ENCODE measurements at places on chromosomes 6 and 20.

GRCh38 chr6:7673063-7673536 lies 52.8 kb upstream of the BMP6 start:
- peak; percentile 46 for DNase-seq

DNA sequence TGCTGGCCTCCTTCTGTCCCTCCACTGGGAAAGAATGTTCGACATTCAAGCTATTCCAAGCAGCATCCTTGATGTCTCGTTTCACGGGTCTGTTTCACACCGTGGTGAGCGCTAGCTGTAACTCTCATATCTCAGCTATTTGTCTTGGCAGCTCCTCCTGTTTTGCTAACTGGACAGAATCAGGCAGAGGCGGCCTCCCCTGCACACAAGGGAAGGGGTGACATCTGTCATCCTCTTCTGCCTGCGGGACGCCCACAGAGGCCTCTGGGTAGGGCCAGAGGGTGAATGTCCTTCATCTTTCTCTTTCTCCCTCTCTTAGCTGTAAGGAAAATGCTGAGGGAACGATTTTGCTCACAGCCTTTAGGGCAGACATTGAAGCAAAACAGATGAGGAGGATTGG lies 232.8 kb upstream of the GMDS start:
- peak; percentile 42 for DNase-seq

DNA sequence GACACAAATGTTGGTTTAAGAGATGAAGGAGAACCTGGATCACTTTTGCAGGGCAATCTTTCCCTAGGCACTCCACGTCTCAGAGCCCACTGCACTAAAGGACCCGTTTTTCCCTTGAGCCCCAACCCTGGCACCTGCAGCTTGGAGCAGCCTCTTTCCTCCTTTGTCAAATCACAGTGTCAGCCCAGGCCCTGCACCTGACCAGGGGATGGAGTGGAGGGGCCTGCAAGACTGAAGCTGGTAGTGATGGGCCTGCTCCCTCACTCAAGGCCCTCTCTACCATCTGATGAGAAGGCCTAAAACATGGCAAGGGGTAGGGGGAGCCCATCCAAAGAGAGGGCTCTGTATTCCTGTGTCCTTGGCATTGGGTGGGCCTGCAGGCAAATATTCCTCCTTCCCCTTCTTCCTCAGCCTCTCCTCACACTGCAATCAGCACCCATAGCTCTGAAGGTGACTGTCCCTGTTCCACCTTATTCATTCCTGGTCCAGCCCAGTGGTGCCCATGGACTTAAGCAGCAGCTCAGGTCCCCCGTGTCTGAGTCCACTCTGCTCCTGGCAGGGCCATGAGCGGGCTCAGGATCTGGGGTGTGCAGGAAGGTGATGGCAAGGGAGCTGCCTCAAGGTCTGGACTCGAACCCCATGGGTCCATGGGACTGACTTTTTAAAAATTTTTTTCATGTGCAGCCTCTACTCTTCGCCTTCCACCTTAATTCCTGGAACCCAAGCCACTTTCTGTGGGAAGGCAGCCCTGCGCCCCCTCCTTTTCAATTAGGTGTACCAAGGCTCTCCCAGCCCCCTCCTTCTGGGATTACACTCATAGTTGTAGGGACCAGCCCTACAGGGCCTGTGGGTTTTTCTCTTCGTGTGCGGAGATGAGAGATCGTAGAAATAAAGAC lies 6.7 kb downstream of the RAET1G start:
- no peak for DNase-seq

DNA sequence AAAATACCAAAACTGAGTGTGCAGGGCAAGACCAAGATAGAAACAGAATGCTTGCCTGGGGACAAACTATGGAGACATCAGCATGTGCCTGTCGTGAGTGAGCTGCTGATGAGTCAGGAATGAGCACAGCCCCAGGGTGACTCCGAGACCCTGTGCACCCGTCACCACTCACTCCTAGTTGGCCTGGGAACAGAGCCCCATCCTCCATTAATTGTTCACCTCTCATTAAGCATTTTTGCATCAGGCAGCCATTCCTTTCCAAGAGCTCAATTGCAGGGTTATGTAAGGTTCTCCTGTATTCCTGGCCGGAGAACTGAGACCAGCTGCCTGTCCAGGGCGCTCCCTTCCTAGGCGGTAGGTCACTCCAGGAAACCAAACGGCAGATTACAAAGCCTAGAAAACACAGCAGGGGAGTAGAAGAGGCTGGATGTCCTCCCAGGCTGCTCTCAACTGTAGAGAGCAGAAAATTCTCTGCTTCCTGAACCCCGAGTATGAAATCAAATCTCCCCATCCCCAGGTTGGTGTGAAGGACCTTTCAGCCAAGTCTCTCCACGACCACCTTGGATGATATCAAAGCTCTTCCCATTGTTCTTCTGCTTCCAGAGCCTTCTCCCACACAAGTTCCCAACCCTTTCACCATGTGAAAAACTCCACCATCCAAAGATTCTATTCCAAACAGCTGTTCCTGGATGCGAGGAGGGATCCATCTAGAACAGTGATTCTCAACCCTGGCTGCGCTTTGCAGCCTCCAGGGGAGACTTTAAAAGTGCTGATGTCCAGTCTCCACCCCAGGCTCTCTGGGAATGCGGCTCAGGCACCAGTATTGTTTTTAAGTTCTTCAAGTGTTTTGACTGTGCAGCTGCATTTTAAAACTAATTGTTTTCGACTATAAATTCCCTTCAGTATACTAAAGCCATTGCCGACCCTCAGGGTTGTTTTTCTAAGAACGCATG lies 532.6 kb upstream of the JARID2 start:
- no peak for DNase-seq

DNA sequence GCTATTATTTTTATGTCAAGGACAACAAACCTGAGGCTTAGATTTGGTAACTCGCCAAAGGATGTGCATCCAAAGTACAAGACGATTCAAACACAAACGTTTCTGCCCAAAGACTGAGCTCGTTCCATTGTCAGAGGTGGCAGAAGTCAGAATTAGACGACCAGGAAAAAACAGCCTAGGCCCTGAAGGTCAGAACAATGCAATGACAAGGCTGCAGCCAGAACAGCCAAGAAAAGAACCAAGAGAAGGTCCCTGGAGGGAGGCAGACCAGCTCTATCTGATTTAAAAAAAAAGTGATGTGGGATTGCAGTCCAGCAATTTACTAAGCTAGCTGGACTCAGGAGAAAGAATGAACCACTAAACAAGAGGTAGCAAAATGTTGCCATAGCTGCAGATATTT lies 54.2 kb downstream of the NCOA7 start:
- DNase-seq = no peak

- no peak for DNase-seq
Observed at GRCh38 chr6:158387036-158387435, 74.8 kb downstream of the TULP4 start.

DNA sequence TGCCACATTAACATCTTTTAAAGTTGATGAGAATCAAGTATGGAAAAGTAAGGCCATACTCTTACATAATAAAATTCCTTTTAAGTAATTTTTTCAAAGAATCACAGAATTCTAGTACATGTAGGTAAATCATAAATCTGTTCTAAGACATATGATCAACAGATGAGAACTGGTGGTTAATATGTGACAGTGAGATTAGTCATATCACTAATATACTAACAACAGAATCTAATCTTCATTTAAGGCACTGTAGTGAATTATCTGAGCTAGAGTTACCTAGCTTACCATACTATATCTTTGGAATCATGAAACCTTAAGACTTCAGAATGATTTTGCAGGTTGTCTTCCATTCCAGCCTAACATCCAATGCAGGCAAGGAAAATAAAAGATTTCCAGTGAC lies 11.6 kb downstream of the PLN start:
- DNase-seq = no peak

DNA sequence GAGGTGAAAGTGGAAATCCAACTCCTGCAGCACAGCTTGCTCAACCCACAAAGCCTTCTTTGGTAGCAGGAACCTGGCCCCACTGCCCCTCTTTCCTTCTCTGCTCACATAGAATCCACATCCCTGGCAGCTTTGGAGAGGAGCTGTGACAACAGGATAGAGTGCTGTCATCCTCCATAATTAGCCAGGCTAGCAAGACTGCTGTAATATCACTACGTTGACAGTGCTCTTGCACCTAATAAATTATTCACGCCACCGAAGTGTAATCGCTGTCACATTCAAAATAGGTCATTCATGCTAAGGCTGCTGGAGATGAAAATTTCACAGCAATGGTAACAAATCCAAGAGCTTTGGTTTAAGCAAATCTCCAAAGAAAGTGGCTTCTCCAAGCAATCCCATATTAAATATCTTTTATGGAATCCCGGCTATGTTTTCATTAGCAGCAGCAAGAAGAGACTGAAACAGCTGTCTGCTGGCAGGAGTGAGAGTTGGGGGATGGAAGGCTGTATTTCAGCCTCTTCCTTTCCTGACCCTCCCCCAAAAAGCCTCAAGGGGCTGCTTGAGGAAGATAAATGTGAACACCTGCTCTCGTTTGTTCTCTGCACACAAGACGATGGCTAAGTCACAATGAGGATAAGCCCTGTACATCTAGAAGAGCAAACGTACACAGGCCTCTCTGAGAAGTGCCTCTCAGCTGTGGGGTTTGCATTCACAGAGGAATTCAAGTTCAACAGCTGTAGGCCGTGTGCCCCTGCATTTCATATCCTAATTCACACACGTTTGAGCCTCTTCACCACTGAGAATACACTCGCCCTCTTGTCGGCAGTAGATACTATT lies 16.5 kb downstream of the RIPOR2 start:
- peak; percentile 91 for DNase-seq

- DNase-seq = no peak
Observed at GRCh38 chr6:127458222-127458621, 967 bp downstream of the KIAA0408 start.

- DNase-seq = no peak
Observed at GRCh38 chr6:111254004-111254778, 166.9 kb downstream of the SLC16A10 start.

- peak; percentile 17 for DNase-seq
Observed at GRCh38 chr6:137933696-137934095, 66.6 kb downstream of the TNFAIP3 start.

- DNase-seq = no peak
Observed at GRCh38 chr6:46799657-46800056, 6.5 kb downstream of the MEP1A start.

- peak; percentile 6 for DNase-seq
Observed at GRCh38 chr6:69289689-69290495, 506.9 kb downstream of the LMBRD1 start.

DNA sequence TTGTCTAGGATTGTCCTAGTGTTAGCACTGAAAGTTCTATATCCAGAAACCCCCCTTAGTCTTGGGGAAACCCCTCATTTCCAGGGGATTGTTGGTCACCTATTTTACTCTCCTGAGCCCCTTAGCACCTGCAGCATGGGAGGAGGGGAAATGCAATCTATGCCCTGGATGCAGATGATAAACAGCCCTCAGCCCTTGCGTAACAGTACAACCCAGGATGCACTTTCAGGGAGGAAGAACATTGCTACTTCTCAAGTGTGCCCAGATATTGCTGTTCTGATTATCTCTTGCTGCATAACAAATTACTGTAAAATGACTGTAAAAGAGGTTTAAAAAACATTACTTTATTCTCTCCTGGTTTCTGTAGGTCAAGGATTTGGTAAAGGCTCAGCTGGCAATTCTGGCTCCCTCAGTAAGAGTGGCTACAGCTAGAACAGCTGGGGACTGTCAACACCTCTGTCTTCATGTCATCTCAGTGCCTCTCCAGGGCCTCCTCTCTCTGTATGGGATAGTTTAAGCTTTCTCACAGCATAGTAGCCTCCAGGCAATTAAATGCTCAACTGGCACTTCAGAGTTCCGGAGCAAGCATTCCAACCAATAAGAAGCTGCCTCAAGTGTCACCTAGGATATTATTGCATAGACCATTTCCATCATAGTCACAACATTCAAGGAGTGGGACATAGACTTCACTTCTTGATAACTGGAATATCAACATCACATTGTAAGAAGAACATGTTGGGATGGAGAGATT lies 117.8 kb upstream of the FOXO3 start:
- no peak for DNase-seq

DNA sequence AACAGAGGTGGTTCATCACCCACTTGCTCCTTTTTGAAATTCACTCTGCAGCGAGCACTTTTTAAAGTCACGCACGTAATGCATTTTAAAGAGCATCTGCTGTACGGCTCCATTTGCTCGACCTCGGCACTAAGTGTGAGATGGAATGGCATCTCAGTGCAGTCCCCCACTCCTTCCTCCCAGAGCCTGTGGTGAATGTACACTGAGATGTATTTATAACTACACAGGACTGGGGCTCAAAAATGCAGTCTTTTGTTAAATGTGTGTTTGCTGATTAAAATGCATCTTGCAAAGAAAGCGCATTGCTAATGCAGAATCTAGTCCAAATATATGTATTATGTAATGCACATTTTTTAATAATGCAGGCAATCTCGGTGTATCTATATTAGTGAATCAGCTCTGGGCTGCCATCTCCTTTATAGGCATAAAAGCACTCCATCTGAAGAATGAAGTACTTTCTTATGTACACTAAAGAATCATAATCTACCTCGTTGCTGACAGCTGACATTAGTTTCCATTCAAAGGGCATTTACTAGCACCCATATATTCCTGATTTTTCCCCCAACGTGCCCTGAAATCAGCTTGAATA lies 14.0 kb downstream of the GNAS-AS1 start:
- no peak for DNase-seq

DNA sequence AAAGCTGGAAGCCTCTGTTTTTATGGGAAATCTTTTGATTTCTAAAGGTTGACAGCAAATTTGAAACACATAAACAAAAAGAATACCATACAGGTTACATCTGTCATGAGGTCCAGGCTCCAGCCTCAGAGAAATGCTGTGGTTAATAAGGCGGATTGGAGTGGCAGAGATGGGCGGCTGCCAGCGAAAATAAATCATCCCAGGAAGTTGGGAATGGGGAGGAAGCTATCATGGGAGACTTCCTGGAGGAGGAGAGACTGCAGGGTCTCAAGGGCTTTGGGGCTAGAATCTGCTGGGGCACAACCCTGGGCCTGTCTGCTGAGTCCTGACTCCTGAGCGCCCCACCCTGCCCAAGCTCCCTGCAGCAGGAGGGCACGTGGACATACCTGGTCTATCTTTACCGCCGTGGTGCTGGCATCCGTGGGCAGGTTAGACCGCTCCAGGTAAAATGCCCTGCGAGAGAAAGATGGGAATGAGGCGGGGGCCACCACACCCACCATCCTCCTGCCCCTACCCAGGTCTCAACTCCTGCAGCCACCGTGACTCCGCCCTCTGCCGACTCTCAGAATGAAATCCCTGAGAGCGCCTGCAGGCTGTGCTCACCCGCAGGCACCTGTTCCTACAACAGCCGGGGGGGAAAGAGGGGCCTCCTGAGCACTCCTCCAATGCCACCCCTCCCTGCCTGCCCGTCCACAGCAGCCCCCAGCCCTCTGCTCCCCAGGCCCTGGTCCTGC lies 197.3 kb downstream of the PREX1 start:
- DNase-seq = no peak
